AG04449 (cell line): ENCODE measurements at places on chromosomes 1 and 21.

GRCh38 chr1:89503690-89504089 lies 20.9 kb upstream of the LRRC8B start:
- DNase-seq, result no peak

DNA sequence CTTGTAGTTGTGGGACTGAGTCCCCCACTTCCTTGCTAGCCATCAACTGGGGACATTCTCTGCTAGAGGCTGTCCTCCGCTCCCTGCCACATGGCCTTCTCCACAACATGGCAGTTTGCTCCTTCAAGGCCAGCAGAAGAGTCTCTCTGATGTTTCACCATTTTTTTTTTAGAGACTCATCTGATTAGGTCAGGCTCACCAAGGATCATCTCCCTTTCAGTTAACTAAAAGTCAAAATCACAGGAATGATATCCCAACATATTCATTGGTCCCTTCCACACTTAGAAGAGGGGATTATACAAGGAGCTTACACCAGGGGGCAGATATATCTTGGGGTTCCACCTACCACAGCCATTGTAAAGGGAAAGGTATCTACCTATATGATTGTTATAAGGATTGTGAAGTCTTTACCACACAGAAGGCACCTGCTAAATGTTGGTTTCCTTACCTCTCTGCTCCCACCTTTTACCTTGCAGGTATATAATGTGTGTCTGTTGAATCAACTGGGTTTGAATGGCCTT lies 23.3 kb downstream of the RIMKLA start:
- DNase-seq, result no peak

- DNase-seq, result no peak
Measured at GRCh38 chr1:94039871-94040569, 80.9 kb downstream of the ABCA4 start.

DNA sequence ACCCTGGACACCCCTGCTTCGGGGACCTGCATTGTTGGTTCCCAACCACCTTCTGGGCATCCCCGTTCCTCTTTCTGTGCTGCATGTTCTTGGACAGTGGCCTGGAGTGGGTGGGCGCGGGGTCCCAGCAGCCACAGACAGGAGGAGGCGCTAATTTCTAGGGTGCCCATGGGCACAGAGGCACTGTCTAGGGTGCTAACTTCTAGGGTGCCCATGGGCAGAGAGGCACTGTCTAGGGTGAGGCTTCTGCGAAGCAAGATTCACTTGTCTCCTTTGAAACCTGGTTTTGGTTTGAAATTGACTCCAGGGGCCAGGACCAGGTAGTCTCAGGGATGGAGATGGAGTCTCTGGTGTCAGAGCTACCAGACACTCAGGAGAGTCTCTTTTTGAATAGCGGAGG lies 815 bp upstream of the MEGF6 start:
- no peak for DNase-seq

DNA sequence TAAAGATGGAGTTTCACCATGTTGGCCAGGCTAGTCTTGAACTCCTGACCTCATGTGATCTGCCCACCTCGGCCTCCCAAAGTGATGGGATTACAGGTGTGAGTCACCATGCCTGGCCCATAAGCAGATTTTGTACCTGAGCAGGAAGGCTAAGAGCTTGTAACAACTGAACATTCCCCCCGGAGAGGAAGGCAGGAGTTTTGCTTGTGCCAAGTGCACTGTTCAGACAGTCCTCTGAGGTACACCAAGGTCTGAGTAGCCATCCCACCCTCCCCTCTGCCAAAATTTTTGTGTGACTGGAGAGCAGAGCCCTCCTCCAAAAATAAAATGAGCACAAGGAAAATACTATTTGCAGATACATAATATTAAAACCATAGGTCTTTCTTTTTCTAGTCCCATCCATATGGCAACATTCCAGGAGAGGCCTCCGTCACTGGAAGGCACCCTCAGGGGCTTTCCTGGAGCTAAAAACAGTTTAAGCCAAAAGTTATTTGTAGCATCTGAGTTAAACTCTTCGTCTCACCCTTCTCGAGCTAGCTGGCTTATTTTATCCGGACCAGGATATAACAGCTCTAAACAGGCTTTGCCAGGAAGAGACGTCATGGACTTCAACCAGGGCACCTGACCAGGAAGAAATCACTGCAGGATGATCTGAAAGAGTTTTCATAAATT lies 27.2 kb downstream of the CAPN2 start:
- DNase-seq, result no peak

- no peak for DNase-seq
Measured at GRCh38 chr1:111110197-111110899, 29.5 kb downstream of the DRAM2 start.

DNA sequence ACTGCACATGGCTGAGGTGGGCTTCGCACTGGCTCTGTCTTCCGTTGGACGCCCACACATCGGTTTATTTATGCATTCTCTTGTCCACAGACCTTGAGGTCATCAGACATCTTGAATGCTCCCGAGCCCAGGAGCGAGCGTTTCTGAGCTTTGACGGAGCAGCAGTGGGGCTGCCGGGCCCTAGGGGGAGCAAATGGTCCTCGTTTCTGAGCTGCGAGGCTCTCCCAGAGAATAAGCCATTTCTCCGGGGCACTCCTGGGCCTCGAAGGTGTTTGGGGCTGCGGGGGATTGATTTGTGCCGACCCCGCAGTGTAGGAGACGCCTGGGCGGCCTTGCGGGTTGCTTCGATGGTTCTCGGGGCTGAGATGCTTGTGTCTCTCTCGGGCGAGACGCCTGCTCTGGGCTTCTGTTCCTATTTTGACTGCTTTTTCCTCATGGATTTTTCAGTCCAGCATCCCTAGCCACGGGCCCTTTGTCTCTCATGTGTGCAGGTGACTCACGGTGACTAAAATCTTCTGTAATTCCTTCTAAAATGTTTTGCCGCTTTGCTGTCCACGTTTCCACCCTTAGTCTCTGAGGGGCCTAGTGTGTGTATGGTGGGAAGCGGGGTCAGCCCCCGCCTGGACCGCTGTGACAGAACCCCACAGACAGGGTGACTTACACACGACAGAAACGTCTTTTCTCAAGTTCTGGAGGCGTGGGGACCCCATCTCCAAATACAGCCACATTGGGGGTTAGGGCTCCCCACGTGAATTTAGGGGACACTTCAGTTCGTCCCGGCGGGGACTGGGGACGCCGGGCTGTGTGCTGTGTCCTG lies 62.1 kb downstream of the FAAP20 start:
- no peak for DNase-seq

- no peak for DNase-seq
Measured at GRCh38 chr1:12047120-12047876, 15.8 kb upstream of the TNFRSF8 start.

DNA sequence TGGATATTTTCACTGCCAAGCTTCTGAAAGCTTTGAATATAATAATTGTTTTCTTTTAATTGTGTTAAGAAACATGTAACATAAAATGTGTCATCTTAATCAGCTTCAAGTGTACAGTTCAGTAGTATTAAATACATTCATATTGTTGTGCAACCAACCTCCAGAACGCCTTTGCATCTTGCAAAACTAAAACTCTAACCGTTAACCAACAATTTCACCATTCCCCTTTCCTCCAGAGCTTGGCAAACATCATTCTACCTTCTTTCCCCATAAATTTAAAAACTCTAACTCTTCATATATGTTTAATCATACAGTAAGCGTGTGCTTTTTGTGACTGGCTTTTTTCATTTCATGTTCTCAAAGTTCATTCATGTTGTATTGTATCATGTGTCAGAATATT lies 2.1 kb downstream of the MNDA start:
- no peak for DNase-seq

DNA sequence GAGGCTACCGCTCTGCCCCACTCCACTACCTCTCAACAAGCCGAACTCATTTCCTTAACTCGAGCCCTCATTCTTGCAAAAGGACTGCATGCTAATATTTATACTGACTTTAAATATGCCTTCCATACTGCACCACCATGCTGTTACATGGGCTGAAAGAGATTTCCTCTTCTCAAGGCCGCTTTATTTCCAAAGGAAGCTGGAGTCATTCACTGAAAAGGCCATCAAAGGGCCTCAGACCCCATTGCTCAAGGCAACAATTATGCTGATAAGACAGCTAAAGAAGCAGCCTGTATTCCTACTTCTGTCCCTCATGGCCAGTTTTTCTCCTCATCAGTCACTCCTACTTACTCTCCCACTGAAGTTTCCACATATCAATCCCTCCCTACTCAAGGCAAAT lies 6.9 kb upstream of the HPDL start:
- DNase-seq, result no peak

- DNase-seq, result no peak
Measured at GRCh38 chr1:189880135-189880534, 597.5 kb downstream of the BRINP3 start.

DNA sequence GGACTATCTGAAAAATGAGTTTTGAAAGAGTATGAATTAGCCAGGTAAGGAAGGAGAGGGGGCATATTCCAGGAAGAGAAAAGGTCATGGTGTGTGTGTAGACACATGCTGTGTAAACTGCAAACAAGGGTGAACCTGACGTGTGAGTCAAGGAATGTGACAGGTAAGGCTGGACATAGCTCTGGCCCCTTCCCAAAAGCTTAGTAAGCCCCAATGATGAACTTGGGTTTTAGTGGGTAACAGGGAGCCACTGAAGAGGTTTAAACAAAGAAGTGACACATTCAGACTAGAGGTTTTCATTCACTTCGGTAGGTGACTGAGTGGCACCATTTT lies 36.7 kb downstream of the EGLN1 start:
- no peak for DNase-seq

DNA sequence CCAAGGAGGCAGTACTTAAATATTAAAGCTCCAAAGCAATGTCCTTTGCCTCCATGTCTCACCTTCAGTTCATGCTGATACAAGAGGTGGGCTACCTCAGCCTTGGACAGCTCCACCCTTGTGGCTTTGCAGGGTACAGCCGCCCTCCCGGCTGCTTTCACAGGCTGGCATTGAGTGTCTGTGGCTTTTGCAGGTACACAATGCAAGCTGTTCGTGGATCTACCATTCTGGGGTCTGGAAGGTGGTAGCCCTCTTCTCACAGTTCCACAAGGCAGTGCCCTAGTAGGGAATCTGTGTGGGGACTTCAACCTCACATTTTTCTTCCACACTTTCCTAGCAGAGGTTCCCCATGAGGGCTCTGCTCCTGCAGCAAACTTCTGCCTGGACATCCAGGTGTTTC lies 324.8 kb downstream of the COL11A1 start:
- DNase-seq, result no peak

DNA sequence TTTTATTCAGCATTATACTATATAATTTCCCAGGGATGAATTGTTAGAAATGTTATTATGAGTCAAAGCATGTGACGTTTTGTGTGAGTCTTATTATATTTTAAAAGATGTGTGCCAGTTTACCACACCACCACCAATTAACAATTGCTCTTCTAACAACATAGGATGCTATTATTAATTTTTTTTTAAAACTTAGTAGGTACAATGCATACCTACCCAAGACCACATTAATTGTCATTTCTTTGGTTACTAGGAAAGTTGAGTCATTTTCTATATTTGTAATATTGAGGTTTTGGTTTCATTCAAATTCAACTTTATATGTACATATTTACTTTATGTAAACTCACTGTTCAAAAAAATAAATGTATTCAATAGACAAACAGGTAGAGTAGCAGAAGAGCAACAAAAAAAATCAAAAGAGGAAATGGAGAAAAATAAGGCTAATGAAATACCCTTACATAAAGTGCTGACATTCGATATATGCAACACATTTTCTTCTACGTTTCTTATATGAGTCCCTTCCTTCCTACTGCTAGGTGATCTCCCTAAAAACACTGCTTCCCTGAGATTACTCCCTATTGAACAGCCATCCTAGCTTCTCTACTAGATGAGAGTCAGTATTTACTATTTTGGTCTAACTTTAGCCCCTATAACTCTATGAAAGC lies 9.6 kb downstream of the GCLM start:
- DNase-seq, result no peak

DNA sequence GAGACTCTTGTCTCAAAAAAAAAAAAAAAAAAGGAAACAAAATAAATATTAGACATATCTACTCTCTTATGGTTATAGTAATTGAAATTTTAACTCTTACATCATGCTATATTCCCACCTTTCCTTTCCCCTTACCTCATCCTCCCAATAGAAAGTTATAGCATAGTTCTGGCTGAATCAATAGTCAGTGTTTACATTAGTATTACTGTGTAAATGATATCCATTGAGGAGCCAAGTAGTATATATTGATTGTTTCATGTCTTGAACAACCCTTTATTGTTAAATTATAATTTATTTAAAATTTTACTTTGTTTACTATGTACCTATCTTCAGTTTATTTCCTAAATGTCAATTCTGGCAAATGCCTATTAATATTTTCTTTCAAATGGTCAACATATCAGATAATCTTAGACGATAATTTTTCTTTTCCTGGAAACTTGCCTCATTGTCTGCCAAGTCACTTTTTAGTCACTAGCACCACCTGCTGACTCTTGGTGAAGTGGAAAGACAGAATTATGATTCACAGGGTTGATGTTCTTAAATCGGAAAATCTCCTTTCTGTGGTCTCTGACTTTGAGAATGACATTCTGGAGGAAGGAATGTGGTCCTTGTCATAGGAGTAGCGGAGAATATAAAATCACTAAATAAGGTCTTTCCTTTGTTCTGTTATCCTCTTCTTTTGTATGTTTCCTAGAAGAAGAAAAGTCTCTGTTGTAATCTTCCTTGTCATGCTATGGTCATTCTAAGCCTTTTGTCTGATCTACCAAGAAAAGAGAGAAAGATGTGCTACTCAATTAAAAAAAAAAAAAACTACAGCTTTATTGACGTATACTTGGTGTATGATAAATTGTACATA lies 8.6 kb downstream of the HJV start:
- DNase-seq, result no peak

- DNase-seq, result no peak
Measured at GRCh38 chr1:26015358-26015757, 6.2 kb upstream of the EXTL1 start.

GRCh38 chr1:46639547-46639946 lies 22.9 kb upstream of the MOB3C start:
- no peak for DNase-seq

GRCh38 chr1:43552813-43553212 lies 22.1 kb downstream of the PTPRF start:
- no peak for DNase-seq

GRCh38 chr1:168420177-168420576 lies 123.6 kb downstream of the XCL2 start:
- no peak for DNase-seq

DNA sequence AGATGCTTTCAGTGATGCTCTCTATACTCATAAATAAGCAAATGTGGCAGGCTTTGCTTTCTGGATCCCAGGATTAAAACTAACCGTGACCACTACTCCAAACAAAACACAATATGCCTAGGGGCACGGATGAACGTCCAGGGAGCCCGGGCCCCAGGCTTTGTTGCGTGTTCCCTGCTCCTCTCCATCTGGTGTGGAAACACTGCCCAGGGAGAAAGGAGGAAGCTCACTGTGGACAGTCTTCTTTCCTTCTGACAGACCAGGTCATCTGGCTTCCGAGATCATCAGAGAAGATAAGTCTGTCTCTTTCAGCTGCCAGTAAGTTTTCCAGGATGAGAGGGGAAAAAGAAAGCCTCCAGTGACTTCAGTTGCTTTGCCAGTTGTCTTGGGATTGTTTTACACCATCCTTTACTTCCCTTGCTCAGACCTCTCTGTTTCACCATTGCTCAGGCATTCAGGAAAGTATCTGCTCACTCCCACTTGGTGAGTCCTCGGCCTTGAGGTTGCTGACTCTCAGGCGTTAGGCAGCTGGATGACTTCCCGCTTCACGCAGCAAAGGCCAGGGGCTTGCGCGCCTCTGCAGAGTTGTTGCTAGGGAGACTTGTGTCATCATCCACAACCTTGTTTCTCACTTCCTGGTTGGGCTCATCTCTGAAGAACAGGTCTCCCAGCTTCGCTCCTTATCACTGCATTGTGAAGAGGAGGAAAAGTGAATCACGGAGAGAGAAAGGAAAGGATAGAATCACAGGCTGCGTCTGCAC lies 20.6 kb upstream of the PGD start:
- peak; percentile 63 for DNase-seq
